ENCODE measurements at places on chromosomes 13 and 19.

DNA sequence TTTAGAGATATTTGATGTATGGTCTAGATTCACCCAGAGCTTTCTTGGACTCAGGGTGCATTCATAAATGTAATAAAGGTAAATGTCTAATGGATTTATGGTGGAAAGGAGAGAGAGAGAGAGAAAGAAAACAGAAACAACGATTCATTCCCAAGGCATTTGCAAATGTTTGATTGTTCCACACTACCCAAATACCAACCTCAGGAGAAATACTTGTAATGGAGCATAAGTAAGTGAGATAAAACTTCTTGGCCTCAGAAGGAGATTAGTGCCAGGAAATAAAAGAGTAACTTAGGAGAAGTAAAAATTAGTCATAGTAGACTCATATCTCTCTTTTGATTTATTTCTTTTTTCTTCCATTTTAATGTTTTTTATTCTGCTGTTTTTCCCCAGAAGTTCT is 40.6 kb upstream of the DGKH start:
- no peak for DNase-seq

DNA sequence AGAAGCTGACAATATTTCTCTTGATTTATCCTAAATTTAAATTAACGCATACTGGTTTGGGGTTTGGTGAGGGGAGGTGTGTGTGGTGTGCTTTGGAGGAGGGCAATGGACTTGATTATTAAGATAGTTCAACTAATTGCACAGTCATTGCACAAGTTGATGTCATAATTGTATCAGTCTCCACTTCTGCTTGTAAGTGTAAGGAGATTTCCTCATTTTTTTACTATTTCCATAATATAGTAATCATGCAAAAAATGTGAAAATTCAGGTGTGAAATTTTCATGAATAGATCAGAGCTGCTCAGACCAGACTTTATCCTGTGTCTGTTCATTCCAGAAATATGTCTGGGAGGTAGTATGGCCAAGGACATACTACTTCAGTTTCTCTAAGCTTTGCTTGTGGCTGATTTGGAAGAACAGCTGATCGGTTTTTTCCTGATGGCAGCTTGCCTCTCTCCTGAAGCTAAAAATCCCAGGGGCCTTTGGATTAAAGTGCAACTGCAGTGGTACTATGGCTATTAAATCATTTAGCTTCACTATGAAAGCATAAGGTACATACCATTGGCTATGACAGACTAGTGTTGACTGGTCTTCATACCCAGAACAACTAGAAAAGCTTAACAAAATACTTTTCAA is 201.8 kb upstream of the MIR17HG start:
- DNase-seq: peak; percentile 48

DNA sequence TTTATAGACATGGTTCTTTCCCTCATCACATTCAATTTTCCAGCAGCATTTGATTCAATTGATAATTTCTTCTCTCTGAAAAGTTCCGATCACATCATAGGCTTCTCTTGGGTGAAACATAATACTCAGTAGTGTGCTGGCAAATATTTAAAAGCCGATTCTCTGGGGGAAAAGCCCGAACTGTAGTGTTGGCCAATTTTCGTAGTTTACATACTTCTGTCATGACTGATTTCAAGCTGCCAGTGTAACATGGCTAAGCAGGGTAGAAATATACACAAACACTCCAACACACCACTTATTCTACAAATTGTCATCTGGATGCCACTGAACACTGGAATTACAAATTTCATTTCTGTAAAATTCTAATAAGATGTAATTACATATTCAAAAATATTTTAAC is 56.1 kb upstream of the FREM2 start:
- no peak for DNase-seq

GRCh38 chr19:6021878-6022569 is 44.1 kb upstream of the RANBP3 start:
- peak; percentile 92 for DNase-seq

- DNase-seq: peak; percentile 83
Measured at GRCh38 chr19:53908106-53908934, 758 bp upstream of the CACNG7 start.

- peak; percentile 78 for DNase-seq
Measured at GRCh38 chr13:29707876-29708543, 112.5 kb upstream of the SLC7A1 start.
